ENCODE measurements at places on chromosomes 1 and 21. TPM values are rescaled to one million over a fixed set of nuclear protein-coding genes. Genes with fewer than 3 reads are reported as not detected.

Gene APOBEC4
- total RNA-seq = not detected

Gene PLA2G2D
- not detected for total RNA-seq

Gene CATSPER4
- total RNA-seq = not detected

Gene SPRR2G
- not detected for total RNA-seq

Gene KCNT2
- not detected for total RNA-seq

Gene LMOD1
- total RNA-seq = not detected

Gene NUP210L
- total RNA-seq = not detected

Gene ADCY10
- not detected for total RNA-seq

Gene ZSWIM5
- total RNA-seq = 0.69 TPM

Gene MYBPH
- total RNA-seq = not detected
